ENCODE measurements at places on chromosomes 1 and 21. TPM values are rescaled to one million over a fixed set of nuclear protein-coding genes. Genes with fewer than 3 reads are reported as not detected.

The GJC2 gene
- polyA plus RNA-seq, result 0.48 TPM

The LHX4 gene
- 1.4 TPM for polyA plus RNA-seq

The HAO2 gene
- polyA plus RNA-seq, result 0.14 TPM

The NR1I3 gene
- 0.83 TPM for polyA plus RNA-seq

The GSTM3 gene
- polyA plus RNA-seq, result 40.6 TPM

The CCDC17 gene
- polyA plus RNA-seq, result 1.4 TPM

The OLFML3 gene
- 149 TPM for polyA plus RNA-seq
